ENCODE measurements at places on chromosomes 7 and 10.

GRCh38 chr7:30937416-30937815 lies 25.8 kb downstream of the AQP1 start:
- no peak for DNase-seq

GRCh38 chr7:37041461-37041860 lies 317.2 kb upstream of the AOAH start:
- DNase-seq = no peak

DNA sequence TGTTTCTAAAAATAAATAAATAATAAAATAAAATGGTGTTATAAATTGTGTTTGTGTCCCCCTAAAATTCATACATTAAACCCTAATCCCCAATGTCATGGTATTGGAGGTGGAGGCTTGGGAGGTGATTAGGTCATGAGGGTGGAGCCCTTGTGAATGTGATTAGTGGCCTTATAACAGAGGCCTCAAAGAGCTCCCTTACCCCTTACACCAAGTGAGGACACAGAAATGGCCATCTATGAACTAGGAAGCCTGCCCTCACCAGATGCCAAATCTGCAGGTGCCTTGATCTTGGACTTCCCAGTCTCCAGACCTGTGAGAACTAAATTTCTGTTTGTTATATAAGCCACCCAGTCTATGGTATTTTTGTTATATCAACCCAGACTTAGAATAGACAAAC lies 738.7 kb downstream of the PARD3 start:
- DNase-seq = no peak

DNA sequence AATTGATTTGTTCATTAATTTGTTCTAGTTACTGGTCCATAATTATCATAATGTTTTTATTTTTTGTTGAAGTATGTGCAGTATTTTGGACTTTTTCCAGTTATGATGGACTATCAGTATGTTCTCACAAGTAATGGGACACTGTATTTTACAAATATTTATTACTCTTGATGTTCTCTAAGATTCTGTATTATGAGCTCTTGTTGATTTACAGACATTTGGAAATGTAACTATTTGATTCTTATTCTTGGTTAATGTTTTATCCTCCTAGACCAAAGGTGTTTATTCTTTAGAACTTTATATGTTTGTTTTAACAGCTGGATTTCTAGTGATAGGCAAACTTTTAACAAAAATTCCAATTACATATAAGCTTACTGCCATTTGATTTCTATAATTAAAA lies 200.6 kb downstream of the SDK1 start:
- DNase-seq = no peak

DNA sequence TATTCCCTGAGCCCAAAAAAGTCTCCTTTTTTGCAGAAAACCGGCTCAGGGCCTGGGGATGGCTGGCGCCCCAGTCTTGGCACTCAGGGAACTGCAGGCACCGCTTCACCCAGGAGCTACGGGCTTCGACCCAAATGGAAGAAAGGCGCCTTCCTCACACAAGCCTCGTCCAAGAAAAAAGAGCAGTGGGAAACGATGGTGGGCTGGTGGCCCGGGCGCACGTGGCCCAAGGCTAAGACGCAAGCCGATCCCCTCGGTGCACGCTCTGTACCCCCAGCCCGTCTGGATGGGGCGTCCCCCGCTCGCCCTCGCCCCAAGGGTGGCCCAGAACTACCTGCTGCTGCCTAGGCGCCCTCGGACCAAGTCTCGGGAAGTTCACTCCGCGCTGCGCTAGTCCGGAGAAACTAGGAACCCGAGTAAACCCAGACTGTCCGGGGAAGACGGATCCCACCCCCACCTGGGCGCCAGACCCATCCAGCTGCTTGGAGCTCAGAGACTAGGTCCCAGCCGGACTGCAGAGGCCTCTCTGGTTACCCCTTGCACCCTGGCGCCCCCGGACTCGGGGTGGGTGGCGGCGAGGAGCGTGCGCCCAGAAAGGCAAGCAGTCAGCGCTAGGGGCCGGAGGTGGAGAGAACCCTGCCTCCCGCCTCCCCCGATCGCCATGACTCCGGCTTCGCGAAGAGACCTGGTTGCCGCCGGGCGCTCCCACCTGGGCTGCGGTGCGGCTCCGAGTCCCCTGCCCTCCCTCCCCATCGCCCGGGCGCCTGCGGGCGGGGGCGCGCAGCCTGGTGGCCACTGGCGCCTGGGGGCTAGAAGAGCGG lies 76.4 kb downstream of the CALN1 start:
- no peak for DNase-seq

GRCh38 chr7:156752367-156753228 lies 112.0 kb downstream of the RNF32 start:
- no peak for DNase-seq

- no peak for DNase-seq
These were observed 133.6 kb downstream of the BMPER start for GRCh38 chr7:34038816-34039470.

GRCh38 chr10:96565774-96566173 lies 21.0 kb downstream of the TM9SF3 start:
- no peak for DNase-seq

- no peak for DNase-seq
These were observed 89.7 kb downstream of the GALNT11 start for GRCh38 chr7:152115021-152115718.

GRCh38 chr7:84637568-84638338 lies 443.2 kb upstream of the SEMA3A start:
- DNase-seq = no peak

- DNase-seq = no peak
These were observed 5.1 kb downstream of the HABP2 start for GRCh38 chr10:113557903-113558321.

DNA sequence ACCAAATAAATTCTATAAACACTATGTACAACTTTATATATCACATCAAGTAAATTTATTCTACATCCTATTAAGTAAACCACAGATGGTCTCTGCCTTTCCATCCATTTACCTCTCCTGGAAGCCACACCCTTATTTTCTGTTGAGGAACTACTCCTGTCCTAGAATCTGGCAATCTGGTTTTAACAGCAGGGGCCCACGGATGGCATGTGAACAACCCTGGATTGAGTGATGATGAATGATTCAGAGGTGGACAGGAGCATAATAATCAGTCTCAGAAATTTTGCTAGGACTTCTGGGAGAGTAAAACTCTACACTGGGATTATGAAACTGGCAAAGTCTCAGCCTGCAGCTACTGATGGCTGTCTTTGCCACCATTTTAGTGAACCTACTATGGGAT lies 54.1 kb downstream of the CDK6 start:
- no peak for DNase-seq

DNA sequence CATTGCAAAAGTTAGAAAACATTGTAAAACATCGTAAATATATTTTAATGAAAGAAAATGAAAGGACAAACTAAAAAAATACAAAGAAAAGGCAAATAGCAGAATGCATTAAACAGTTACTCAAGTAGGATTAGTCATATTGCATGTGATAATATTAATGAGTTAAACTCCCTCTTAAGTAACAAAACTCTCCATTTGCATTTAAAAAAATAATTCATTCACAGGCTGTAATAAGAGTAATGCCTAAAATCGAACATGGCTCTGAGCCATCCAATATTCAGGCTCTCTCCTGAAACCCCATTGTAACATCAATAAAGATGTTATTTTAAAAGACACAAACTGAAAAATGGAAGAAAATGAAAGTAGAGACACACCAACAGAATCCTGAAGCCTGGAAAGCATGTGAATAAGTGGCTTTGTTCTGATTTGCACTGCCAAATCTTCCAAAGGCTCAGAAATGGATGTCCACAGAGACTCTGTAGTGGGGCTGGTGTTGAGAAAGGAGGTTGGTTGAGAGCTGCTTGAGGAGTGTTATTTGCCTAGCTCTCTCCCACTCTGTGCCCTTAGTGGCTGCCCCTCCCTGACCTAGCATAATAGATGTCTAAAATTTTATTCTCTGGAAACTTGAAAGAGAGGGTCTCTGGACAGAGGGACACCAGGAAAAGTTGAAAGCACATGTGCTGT lies 268.3 kb upstream of the MEOX2 start:
- DNase-seq = no peak

GRCh38 chr7:105691680-105692564 lies 110.6 kb upstream of the EFCAB10 start:
- DNase-seq = peak; percentile 77

- DNase-seq = no peak
These were observed 82.8 kb upstream of the PPP2R2D start for GRCh38 chr10:131817866-131818509.

GRCh38 chr10:126384269-126384873 lies 3.9 kb downstream of the ADAM12 start:
- DNase-seq = no peak

DNA sequence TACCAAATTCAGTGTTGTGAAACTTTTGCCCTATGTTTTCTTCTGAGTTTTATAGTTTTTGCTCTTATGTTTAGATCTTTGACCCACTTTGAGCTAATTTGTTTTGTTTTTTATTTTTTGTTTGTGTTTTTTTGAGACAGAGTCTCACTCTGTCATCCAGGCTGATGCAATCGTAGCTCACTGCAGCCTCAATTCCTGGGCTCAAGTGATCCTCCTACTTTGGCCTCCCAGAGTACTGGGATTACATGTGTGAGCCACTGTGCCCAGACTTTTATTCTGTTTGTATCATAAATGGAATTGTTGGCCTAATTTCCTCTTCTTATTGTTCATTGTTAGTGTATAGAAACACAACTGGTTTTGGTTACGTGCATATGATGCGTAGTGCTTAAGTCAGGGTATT lies 43.2 kb upstream of the ZMIZ2 start:
- no peak for DNase-seq

DNA sequence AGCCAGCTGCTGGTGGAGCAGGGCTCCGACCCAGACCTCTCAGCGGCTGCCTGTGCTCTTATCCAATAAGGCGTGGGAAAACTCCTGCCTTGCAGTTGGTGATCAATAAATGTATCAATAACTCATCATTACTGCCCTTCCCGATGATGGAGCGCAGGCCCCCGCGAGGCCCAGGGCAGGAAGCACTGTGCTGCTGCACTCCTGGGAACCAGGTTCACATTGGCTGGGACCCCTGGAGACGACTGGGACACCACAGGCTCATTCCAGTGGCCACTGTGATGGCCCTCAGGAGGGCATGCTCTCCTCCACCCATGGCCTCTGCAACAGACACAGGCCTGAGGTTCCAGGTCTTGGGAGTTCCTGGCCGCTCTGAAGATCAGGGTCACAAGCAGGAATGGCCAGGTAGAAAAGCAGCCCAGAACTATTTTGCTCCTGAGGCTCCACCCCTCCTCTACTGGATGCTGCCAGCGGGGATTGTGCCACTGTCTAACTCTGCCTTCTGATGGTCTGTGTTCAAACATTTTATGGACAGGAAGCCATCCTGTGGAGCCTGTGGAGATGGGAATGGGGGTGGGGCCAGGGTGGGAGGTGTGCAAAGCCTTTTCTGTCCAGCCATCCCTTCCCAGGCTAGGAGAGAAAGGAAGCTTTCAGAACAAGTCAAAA lies 287.4 kb upstream of the ZMIZ1 start:
- no peak for DNase-seq

DNA sequence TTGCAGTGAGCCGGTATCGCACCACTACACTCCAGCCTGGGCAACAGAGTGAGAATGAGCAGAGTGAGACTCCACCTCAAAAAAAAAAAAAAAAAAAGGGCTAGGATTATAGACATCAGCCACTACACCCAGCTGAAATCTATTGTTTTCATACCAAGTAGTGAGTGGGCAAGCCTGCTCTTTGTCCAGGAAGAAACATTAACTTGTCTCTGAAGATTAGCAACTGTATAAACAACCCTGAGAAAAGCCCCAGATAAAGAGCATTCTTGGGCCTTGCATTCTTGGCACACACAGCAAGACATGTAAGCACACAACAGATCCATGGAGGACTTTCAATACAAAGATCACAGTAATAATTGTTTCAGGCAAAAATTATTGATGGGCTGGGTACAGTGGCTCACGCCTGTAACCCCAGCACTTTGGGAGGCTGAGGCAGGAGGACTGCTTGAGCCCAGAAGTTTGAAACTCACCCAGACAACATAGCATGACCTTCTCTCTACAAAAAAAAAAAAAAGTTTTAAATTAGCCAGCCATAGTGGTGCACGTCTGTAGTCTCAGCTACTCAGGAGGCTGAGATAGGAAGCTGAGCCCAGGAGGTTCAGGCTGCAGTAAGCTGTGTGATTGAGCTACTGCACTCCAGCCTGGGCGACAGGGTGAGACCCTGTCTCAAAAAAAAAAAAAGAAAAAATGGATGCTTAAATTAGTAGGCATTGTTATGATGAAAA lies 4.4 kb downstream of the PSPH start:
- no peak for DNase-seq

DNA sequence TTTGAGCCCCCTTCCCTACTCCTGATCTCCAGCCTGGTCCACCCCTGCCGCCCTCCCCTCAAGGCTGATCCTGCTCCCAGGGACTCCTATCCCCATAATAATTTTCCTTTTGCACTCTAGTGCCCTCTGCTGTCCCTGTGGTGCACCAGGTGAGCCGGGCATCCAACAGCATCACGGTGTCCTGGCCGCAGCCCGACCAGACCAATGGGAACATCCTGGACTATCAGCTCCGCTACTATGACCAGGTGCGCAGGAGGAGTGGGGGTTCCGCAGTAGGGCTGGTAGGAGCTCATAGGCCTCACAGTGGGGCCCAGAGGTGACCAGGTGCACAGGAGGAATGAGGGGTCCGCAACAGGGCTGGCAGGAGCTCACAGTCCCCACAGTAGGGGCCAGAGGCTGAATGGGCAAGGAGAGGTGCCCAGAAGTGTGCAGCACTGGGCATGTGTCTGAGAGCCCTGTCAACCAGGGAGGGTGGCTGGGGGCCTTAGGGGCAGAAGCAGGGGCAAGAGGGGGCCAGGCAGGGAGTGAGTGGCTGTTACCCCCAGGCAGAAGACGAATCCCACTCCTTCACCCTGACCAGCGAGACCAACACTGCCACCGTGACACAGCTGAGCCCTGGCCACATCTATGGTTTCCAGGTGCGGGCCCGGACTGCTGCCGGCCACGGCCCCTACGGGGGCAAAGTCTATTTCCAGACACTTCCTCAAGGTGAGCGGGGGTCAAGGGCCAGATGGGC lies 11.7 kb downstream of the EPHB6 start:
- DNase-seq = peak; percentile 26

DNA sequence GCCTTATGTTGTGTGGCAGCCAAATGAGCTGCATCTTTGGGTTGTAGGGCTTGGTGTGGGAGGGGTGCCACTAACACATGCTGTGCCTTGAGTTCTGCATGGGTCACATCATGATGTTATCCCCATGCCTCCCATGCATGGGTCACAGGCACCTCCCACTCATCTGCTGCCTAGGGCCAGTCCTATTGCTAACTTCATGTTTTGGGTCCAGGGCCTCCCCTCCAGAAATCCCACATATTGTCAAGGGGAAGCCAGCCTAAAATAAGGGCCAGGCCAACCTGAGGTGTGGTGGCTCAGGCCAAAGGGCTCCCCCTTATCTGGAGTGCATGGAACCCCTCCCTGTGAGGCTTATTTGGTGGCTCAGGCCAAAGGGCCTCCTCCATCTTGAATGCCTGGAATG lies 299.0 kb downstream of the RPS24 start:
- DNase-seq = no peak

- no peak for DNase-seq
These were observed 50.5 kb upstream of the FOXP2 start for GRCh38 chr7:114364151-114364550.

Measured in SHP77 (cell line).